ENCODE measurements at places on chromosomes 4 and X.

DNA sequence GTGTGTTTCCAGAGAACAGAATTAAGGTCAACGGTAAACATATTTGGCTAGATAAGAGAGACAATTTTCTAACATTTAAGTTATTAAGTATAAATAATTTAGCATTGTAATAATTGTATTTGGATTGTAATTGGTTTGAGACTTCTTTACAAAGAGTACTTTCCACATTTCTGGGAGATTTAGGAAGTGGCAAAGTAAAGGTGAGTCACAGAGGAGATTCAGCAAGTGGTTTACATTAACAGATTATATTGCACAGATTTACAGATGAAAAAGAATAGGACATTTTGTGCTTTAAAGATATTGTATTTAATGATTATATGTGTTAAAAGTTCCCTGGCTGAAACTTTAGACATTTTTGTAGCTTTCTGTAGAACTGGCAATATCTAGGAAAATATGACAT, 584.4 kb upstream of the AADAT start:
- no peak for DNase-seq

GRCh38 chr4:119210775-119211174, 1.7 kb upstream of the USP53 start:
- no peak for DNase-seq

GRCh38 chr4:153616006-153616555, 68.0 kb upstream of the TLR2 start:
- no peak for DNase-seq

DNA sequence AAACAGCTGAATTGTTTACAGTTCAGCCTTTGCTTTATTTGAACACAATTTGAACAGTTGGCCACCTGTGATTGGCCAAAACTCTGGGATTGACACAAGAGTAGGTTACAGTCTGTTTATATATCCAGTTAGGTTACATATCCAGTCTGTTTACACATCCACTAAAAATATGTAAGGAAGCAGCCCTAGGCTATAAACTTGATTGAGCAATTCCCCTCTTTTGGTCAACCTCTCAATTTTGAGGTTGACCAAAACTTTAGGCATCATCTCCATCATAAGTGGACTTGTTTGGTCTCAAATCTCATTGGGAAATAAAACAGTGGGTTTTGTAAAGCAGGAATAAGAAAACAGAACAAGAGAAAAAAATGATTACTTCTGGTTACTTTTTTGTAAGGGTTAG, 190.8 kb downstream of the SPATA18 start:
- no peak for DNase-seq

GRCh38 chr4:158827543-158827981, 58.7 kb downstream of the FNIP2 start:
- DNase-seq = no peak

GRCh38 chr4:181213551-181213950, 1029.7 kb upstream of the TENM3 start:
- DNase-seq = no peak

- DNase-seq = no peak
These were observed 108.0 kb upstream of the LEF1 start for GRCh38 chr4:108276690-108277089.

DNA sequence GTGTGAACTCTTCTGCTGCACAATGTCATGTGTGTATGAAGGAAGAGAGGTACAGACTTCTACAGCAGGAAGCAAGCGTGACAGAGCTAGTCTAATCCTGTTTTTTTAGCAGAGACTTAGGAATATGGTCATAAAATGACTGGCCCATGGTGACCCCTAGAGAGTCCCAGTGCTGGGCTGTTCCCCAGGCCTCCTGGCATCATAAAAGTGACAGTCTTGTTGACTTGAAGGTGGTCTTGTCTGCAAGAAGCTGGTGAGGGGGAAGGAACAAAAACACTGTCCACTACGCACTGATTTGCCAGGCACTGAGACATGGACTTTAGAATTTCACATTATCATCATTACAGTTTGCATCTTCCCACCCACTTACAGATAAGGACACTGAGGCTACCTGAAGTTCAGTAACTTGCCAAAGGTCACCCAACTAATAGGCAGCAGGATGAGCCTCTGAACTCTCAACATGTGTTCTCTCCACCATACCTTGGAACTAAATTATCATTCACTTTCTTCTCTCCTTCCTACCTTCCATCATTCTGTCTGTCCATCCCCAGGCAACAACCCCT, 63.0 kb downstream of the HADH start:
- DNase-seq = peak; percentile 33

- peak; percentile 66 for DNase-seq
These were observed 25.1 kb upstream of the JAKMIP1 start for GRCh38 chr4:6225469-6225868.

GRCh38 chr4:65580551-65580950, 89.7 kb downstream of the EPHA5 start:
- DNase-seq = no peak

DNA sequence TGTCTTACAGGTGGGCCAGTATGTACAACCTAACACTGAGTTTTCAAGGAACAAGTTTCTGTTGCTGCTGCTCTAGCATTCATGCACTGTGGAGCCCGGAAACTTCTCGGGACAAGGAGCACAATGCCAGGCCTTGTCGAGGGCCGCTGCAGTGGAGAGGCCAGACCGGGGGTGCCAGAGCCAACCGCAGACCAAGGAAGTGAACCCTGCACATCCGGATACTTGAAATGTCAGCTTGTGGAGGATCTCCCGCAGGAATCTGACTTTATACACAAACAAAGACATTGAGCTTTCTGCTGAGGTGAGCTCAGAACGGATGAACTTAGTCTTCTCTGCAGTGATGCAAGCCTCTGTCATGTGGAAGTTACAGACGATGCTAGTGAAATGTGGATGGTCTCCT, 99.5 kb downstream of the ZNF827 start:
- DNase-seq = no peak

DNA sequence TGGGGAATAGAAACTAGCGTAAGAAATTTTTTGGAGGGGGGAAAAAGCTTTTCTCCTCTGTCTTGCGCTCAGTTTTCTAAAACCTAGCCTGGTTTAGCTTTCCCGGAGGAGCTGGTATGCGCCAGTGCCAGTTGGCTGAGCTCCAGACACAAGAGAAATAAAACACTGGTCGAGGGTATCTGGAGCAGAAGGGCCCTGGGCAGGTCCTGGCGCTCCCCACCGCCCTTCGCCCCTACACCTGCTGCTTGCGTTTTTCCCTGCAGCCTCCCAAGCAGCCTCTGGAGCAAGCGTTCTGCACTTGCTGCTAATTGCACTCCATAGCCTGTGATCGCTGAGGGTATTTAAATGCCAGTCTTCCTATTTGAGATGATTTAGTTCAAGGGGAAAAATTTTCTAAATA, 816 bp downstream of the EREG start:
- peak; percentile 31 for DNase-seq

- DNase-seq = no peak
These were observed 50.0 kb upstream of the PCDH7 start for GRCh38 chr4:30670206-30670605.

DNA sequence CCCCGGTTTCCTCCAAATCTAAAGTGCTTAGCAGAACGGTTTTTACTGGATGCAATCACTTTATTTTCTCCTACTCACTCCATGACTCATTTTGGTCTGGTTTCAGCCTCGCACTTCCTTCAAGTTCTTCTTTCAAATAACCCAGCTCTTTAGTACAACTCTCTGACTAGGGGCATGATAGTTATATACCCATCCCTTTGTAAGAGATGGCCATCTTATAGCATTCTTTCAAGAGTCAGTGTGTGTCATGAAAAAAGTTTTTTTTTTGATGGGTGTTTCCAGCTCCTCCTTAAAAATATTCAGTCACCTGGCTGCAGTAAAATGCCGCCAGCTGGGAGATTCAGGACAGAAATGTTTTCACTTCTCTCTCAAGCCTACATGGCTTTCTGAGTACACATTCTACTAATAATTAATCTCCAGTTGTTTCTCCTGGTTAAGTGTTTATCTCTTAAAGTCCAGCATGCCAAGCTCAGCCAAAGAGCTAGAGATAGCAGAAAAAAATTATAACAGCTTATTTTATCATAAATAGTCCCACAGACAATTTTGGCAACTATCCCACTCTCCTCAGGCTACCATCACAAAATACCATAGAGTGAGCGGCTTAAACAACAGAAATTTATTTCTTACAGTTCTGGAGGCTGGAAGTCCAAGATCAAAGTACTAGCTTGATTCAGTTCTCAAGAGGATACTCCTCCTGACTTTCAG, 139.3 kb downstream of the GASK1B start:
- peak; percentile 47 for DNase-seq

- DNase-seq = no peak
These were observed 138.7 kb upstream of the RAPGEF2 start for GRCh38 chr4:158964114-158964727.

Data from hepatocyte (in vitro differentiated cells).